ENCODE measurements at places on chromosomes 11 and 22.
A peak's percentile ranks its signal among the peaks of the same experiment; 100 is the strongest.

- peak; percentile 74 for DNase-seq
These were observed 19.6 kb downstream of the CKAP5 start for GRCh38 chr11:46826310-46827044.

GRCh38 chr22:37316875-37317371 lies 34.6 kb downstream of the CYTH4 start:
- DNase-seq: peak; percentile 56

DNA sequence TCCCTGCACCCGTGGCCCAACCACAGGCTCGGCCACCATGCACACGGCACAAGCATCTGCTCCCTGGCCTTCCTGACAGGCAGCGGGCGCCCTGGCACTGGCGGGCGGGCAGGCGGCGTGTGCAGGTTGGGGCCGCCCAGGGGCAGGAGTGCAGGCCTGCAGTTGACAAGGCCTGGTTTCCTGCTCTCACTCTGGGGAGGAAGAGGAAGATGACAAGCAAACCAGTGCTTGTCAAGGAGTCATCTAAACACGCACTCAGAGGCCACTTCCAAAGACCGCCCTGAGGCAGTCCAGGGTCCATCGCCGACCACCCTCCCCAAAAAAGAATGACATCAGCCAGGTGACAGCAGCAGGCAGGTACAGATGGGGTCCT lies 65.3 kb upstream of the LINC01488 start:
- peak; percentile 24 for DNase-seq

DNA sequence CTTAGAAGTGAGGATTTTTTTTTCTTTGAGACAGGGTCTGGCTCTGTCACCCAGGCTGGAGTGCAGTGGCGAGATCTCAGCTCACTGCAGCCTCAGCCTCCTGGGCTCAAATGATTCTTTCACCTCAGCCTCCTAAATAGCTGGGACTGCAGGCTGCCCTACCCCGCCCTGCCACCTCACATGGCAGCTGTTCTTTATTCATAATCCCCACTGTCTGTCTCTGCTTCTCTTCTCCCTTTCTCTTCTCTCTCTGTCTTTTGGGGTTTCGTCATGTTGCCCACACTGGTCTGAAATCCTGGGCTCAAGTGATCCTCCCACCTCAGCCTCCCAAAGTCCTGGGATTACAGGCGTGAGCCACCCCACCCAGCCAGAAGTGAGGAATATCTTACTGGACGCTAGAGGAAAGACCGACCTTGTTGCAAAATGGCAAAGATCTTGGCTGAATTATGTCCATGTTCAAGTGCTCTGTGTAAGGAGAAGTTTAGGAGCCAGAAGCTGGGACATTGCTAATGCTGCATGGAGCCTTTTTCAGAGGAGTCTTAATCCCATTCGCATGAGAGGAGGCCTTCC lies 21.9 kb downstream of the KRTAP5-5 start:
- DNase-seq: no peak

GRCh38 chr22:46349238-46349637 lies 13.7 kb downstream of the TRMU start:
- no peak for DNase-seq

DNA sequence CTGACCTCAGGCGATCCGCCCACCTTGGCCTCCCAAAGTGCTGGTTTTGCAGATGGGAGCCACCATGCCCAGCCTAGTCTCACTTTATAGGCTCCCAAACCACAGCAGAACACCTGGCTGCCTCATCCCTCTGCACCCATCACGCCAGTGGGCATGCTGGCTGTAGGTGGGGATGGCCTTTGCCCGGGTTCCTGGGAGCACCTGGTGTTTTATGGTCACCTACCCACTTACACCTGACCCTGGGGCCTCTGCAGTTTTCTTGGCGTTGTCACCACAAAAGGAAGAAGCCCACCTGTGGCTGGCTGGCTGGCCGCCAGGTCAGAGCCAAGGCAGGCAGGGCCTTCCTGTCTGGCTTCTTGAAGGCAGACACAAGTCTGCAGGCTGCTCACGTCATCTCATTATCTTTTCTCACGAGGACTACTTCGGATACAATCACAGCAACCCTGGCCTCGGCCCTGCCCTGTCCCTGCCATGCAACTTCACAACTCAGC lies 8.2 kb downstream of the RRP7A start:
- DNase-seq: no peak

DNA sequence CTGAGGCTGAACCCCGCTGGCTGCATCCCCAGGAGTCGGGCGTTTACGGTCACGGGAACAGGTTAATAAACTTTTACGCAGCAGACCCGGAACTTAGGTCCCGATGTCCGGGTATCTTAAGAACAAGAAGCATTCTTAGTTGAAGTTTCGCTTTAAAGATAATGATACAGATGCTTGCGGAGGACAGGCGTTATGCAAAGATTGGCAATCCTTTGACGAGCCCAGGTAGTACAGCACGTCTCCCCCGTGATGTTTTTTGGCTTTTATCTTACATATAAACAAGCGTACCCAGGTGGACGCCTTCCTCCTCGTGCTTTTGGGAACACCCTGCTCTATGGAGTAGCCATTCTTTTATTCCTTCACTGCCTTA lies 871 bp upstream of the TOLLIP start:
- no peak for DNase-seq

All from uterus (tissue), 4 donors.